A172 (cell line): ENCODE measurements at places on chromosomes 16 and 17. TPM values are rescaled to one million over a fixed set of nuclear protein-coding genes. Genes with fewer than 3 reads are reported as not detected.

The KRTAP4-1 gene
- total RNA-seq, result 0.26 TPM in 1 of 2 replicates, not detected in the other

The KRTAP1-5 gene
- total RNA-seq, result not detected in 2 replicates

- no peak for DNase-seq
Observed at GRCh38 chr16:76654088-76654820, 377.1 kb downstream of the CNTNAP4 start.

The GCGR gene
- total RNA-seq, result not detected in 2 replicates

GRCh38 chr17:7213895-7214299 lies 5.7 kb downstream of the DLG4 start:
- peak; percentile 64 for DNase-seq

The ERI2 gene
- total RNA-seq, result 47.0 and 49.5 TPM in 2 replicates

DNA sequence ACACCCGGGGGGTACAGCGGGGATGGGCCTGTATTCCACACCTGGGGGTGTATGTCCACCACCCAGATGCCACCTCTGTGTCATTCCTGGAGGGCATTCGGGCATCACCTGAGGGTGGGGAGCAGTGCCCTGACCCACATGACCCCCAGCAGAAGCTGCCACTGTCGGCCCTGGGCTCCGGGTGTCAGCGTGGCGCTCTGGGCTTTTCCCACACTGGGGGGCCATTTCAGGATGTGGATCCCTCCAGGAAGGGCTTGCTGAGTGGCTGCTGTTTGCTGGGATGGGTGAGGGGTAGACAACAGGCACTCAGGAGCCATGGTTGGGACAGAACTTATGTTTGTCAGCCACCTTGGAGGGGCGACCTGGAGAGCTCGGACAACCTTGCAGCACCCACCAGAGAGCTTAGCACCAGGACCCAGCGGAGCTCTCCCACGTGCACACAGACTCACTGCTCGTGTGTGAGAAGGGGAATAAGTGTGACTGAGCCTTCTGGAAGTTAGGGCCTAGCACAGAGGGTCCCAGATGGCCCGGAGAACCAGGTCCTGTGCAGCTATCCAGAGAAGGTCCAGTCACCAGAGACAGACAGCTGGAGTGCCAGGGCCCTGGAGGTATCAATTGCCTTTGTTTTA lies 102.7 kb downstream of the METRNL start:
- no peak for DNase-seq

- DNase-seq, result no peak
Observed at GRCh38 chr17:73863761-73864535, 219.7 kb upstream of the SDK2 start.

DNA sequence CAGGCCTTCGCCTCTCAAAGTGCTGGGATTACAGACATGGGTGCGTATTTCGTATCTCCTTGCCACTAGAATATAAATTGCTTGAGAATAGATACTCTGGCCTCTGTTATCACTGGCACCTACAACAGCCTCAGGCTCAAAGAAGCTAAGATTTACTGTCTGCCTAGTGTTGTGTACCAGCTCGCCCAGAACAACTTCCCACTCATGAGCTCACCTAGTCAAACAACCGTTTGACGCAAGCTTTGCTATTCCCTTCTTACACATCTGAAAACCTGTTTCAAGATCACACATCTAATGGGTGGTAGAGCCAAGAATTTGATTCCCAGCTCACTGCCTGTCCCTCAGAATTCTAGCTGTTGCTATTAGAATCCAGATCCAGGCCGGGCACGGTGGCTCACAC lies 24.4 kb downstream of the MIS12 start:
- no peak for DNase-seq

- DNase-seq, result no peak
Observed at GRCh38 chr16:88880226-88881006, 14.0 kb upstream of the PABPN1L start.

- no peak for DNase-seq
Observed at GRCh38 chr17:49898366-49899190, 50.7 kb upstream of the TAC4 start.

The UMOD gene
- total RNA-seq, result not detected in 2 replicates

GRCh38 chr16:22961206-22961605 lies 147.2 kb downstream of the HS3ST2 start:
- no peak for DNase-seq
